ENCODE measurements at places on chromosomes 5 and 9.

GRCh38 chr9:94096819-94097577 lies 12.7 kb downstream of the PTPDC1 start:
- no peak for DNase-seq

GRCh38 chr5:107514305-107514704 lies 156.4 kb downstream of the EFNA5 start:
- no peak for DNase-seq

DNA sequence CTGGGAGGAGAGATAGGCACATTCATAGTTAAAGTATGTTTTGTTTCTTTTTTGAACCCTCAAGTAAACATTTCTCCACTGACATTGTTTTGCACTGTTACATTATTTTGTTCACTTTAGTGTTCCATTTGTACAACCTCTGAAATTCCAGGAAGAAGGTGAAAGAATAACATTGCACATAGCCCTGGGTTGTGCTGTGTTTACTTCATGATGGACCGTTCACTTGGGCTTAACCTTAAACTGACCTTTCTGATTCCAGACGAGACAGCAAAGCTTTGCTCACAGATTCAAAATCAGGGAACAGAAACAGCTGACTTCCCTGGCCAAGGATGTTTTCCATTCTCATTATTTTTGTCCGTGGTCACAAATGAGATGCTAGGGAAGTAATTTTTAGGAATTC lies 42.8 kb upstream of the GDNF start:
- no peak for DNase-seq

DNA sequence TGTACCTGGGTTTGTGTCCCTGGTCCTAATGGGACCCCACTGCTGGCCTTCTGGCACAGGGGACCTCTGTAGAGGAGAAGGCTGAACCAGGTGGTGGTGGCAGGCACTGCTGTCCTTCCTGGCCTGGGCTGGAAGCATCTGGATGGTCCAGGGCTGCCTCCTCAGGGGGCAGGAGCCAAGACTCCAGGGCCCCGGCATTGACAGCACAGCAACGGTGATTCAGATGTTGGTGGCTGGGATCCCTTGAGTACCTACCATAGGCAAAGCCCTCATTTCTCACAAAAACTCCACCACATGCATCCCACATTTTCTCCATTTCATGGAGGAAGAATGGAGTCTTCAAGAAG lies 15.0 kb downstream of the FGD3 start:
- DNase-seq, result no peak

All from CD4-positive, alpha-beta T cell treated with Interleukin-12 subunit alpha and Interleukin-12 subunit beta, for 1 hour (primary cell).